ENCODE measurements at places on chromosomes 6 and 20.

DNA sequence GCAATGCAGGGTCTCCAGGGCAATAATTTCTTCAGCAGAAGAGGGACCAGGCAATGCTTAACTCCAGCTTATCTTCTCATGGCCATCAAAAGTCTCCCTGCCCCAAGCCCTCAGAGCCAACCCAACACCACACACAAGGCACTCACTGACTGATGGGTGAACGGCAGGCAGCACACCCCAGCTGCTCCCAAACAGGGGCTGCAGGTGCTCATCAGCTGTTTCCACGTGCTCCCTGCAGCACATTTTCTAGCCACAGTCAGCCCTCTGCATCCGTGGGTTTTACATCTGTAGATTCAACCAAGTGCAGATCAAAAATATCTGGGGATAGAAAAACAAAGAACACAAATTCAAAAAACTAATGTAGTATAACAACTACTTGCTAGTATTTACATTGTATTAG is 4.0 kb upstream of the GABRR1 start:
- no peak for DNase-seq

DNA sequence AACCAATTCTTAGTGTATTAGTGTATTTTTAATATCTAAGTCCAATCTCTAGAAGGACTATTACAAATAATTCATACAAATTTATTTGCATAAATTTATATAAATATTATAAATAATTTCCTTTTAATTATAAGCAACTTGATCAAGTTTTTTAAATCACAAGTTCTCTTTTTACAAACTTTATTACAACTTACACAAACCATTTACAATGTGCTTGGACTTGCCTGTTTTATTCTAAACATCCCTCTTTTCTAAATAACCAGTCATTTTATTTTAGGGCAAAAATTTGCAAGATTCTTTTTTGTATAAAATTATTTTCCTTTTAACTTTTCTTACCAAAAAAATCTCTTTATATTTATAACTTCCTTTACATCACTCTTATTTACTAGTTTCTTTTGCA is 83.5 kb upstream of the SYNCRIP start:
- no peak for DNase-seq

GRCh38 chr6:17984399-17984798 is 3.0 kb downstream of the KIF13A start:
- DNase-seq: no peak

GRCh38 chr6:35469751-35470662 is 1.8 kb downstream of the RPL10A start:
- no peak for DNase-seq

DNA sequence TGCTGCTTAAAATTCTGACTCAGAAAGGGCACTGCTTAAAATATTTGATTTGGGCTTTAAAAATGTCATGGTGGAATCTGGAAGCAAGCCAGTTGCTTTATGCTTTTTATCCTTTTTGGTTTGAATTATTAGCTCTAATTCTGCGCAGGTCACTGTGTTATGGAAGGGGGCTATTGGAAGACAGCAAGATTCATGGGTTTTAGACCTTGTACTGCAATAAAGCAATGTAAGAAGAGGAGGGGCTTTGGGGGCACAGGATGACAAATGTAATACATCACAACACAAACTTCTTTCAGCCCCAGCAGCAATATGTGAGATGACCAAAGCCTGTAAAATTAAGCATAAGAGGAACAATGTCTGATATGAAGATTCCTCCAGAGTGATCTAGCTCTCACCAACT is 68.4 kb downstream of the TFAP2B start:
- no peak for DNase-seq

- DNase-seq: no peak
These were observed 1.9 kb downstream of the TRIB3 start for GRCh38 chr20:382291-383115.

DNA sequence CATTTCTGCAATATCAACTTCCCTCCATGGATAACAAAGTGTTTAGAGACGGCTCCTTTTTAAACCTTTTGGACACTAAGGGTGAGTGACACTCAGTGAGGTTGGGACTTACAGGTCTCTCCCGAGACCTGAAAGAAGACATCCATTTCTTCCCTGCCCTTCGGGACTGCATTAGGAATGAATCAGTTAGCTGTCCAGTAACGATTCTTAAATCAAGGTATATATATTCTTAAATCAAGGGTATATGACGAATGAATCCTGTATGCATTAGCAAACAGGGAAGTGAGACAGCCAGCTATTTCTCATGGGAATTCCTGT is 52.9 kb downstream of the EDN1 start:
- DNase-seq: no peak

- DNase-seq: no peak
These were observed 46.5 kb downstream of the KCNQ2 start for GRCh38 chr20:63425846-63426485.

GRCh38 chr6:47669684-47670513 is 28.5 kb upstream of the ADGRF4 start:
- DNase-seq: no peak

DNA sequence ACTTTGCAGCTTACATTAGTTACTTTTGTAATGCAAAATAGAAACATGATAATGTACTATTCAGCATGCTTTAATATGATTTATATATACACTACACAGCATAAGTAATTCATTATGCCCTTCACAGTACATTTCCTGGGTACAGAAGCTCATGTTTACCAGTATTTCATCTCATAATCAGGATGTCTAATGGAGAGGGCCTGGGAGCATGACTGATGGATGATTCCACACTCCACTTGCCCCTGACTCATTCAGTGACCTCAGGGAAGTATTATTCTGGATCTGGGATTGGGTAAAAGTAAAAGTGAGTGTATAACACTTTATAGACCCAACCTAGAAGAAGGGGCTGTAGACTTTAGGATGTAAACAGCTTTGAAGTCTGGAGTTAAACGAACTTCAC is 31.4 kb upstream of the BACH2 start:
- no peak for DNase-seq

DNA sequence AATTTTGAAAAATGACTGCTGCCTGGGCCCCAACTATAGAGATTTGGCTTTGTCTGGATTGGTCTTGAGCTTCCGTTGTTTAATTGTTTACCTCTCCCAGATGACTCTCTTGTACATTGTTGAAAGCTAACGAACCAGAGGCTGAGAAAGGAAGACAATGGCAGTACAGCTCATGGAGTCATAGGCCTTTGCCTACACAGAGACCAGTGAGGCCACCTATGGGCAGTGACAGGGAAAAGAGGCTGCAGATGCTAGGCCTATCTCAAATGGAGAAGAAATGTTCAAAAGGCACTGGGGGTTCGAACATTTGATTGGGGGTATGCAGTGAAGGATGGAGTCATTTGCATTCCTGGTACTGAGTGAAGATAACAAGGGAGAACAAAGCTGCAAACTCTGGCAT is 29.1 kb downstream of the OPN5 start:
- DNase-seq: no peak

GRCh38 chr20:32304131-32304746 is 26.8 kb downstream of the KIF3B start:
- no peak for DNase-seq

- DNase-seq: peak; percentile 70
These were observed 30.0 kb downstream of the KCNG1 start for GRCh38 chr20:50992733-50993457.

DNA sequence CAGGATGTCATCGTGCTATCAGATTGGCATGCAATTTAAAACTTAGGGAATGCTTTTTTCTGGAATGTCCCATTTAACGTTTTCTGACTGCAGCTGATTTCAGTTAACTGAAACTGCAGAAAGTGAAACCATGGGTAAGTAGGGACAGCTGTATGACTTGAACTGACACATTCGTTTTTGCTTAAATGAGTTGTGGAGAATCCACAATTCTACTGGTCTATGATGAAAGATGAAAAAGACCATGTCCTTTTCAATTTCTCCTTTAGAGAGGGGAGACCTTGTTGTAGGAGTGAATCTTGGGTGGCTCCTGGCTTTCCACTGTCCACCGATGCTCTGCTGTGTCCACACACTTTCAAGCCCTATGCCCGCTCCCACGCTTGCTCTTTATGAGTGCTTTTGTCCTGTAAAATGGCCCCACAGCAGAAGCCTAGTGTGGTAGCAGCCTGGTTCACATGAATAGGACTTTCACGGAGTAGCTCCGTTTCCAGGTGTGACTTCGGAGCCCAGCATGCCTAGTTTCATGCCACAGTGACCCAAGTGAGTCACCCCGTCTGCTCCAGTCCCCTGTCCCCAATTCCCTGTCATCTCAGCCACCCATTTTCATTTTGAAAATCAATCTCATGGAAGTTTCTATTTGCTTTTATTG is 21.9 kb downstream of the DYNLT1 start:
- DNase-seq: peak; percentile 34

DNA sequence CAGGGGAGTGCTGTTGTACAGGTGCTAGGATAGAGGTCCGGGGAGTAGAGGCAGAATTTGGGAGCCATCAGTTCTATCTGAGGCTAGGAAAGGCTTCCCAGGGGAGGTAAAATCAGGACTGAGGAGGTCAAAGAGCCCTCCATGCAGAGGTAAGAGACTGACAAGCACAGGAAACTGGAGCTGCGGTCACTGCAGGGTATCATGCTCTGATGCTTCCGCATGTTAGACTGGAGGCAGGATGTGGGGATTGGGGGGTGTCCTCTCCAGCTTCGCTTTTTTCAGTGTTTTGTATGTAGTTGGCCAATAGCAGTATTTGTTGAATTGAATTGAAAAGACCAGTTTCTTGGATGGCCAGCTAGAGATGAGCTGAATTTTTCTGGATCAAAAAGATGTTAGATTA is 87.8 kb downstream of the SLC22A3 start:
- DNase-seq: peak; percentile 56

DNA sequence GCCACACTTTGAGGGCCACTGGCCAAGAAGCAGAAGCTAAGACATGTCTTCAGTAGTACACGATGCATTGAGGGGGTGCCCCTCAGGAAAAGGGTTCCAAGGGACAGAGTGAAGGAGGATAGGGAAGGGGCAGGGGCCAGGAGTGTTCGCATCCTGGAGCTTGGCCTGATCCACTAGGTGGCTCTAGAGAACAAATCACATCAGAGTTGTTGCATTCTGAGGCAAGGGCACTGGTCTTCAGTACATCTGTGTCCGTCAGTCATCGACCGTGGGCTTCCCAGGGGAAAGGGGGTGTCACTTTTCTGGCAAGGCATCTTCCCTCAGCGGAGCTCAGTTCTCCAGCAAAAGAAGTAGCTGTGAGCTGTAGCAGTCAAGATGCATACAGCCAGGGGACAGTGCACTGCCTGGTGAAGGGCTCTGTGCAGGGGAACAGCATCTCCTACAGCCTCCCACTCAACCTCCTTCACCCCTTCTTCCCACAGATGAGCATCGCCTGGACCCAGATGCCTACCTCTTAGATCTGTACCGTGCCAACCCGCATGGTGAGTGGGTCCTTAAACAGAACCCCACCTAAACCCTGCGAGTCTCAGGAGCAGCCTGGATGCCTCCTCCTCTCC is 47.8 kb downstream of the ARHGAP40 start:
- DNase-seq: no peak

- no peak for DNase-seq
These were observed 167.0 kb downstream of the EYA4 start for GRCh38 chr6:133408132-133408531.

GRCh38 chr6:7725412-7725811 is 487 bp upstream of the BMP6 start:
- DNase-seq: no peak

- DNase-seq: no peak
These were observed 483.9 kb downstream of the CD83 start for GRCh38 chr6:14601490-14601889.

GRCh38 chr6:166781331-166781730 is 154.3 kb upstream of the RPS6KA2 start:
- no peak for DNase-seq

DNA sequence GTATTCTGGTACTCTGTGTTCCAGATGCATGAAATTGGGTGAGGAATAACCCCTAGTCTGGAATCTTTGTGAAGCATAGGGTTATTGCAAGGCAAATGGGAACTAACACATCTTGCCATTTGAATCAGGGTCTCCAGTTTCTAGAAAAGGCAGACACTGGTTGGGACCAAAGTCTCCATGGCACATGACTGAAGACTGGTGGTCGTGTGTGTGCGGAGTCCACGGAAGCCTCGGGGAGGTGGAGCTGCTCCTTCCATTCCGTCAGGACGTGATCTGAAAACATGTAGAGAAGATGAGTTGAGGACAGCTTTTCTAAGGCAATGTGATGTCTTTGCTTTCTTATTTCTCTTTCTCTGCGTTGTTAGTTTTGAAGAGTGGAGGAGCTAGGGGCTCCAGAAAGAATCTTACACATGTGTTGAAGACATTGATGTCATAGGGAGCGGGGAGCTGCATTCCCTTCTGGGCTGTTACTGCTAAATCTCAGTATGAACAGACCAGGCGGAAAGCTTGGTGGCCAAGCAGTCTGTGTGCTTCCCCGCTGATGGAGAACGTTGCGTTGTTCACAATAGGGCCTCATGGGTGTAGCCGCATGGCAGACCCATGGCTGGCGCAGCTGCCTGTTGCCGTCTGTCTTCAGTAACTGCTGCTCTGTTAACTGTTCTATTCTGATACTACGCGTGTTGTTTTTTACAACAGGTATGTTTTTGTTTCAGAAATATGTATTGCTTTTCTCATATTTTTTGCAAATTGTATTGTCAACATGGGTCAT is 4.8 kb upstream of the SLC17A9 start:
- DNase-seq: no peak

DNA sequence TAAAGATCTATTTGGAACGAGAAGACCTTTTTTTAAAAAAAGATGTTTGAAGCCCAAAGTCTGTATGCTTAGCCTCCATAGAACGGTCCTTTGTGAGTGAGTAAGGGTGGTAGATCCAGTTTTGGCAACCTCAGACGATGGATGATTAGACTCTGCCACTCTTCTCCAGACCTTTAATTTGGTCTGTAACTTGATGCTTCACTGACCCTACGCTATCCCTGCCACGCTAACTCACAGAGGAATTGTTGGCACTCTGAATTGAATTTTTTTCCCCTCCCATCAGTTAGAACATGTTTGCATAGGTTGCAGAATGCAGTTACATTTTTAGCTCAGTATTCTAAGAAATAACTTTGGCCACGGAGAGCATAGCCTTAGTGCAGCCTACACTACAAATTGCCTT is 15.8 kb upstream of the DEK start:
- no peak for DNase-seq

- DNase-seq: no peak
These were observed 52.9 kb upstream of the SLC22A16 start for GRCh38 chr6:110529355-110529754.

GRCh38 chr6:126199466-126199865 is 140.4 kb upstream of the CENPW start:
- DNase-seq: no peak

GRCh38 chr20:24880356-24880755 is 68.7 kb upstream of the CST7 start:
- no peak for DNase-seq

DNA sequence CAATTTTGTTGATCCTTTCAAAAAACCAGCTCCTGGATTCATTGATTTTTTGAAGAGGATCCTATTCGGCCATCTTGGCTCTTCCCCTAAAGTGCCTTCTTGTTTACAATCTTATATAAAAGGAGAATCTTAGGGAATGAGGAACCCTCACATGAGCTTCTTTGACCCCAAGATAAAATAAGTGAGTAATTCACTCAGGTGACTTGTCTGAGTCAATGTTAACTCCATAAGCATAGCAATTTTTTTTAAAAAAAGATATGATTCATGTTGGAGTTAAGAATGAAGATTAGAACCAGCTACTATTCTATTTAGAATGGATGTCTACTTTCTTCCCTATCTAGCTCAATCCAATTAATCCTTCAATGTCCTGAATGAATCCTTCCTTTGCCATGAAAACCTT is 21.0 kb downstream of the WASF1 start:
- DNase-seq: no peak

Data from activated CD8-positive, alpha-beta memory T cell treated with anti-CD3 and anti-CD28 coated beads, Interleukin-2, amount 10 ng/mL, durations not matched to agents 7 days and 5 days (primary cell).